ENCODE measurements at places on chromosomes 16 and 17.

DNA sequence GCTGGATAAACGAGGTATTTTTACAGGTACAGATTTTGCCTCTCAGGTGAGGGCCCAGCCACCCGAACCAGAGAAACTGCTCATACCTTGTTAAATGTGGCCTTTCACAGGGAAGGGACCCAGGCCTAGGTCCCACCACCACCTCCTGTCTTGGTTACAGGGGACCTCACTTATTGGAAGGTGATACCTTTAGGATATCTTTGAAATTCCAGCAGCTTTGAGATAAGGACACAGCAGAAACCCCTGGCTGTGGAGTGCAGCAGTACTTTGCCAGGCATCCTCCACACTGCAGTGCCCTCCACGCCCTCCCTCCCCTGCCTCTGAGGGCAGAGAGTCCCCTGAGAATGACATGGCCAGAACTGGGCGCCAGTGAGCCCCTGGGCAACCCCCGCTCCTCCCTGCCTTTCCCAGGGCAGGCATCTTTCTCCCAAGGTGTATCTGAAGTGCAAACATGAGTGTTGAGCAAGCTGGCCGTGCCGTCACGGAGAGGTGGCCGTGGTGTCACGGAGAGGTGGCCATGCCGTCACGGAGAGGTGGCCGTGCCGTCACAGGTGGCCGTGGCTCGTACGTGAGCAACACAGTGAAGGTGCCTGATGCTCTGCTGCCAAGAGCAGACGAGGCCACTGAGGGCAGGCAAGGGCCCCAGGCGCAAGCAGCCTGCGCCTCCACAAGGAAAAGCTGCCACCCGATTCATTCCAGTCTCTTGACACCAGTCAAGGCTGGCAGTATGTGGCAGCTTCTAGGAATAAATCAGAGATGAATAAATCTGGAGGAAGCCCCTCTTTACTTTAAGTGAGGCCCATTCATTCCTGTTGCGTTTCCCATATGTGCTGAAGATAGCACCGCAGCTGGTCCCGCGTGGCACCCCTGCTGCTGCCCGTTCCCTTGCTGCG, 134.5 kb upstream of the CHMP6 start:
- no peak for ATAC-seq

DNA sequence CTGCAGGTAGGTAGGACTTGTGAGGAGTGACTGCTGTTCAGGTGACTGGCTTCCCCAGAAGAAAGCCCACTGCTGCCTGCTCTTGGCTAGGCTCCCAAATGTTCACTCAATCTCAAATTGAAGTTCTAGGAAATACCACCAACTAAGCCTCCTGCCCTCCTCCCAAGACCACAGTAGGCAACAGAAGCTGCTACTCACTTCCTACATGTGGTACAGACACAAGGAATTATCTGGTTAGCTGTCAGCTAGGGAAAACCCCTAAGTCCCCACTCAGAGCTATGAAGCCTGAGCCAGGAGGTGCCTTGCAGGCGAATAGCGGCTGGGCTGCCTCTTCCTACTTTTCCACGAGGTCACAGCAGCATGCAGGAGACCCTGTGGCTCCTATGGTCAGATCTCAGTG, 4.9 kb downstream of the FBXO39 start:
- ATAC-seq, result no peak

DNA sequence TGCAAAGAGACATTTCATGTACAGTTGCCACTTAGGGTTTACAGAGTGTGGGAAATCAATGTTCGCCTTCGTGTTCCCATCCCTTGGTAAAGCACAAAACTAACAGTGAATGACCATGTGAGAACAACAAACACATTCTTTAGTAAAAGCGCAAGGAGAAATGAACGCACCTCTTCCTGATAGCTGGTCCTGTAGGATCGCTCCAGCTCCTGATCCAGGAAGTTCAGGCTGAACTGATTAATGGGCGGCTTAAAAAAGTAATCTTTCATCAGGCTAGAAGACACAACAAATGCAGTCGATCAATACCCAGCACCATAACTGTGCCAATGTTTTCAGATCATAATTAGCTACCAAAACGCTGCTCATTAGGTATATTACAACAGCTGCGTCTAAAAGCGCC, 108.3 kb upstream of the CREBBP start:
- ATAC-seq, result no peak

DNA sequence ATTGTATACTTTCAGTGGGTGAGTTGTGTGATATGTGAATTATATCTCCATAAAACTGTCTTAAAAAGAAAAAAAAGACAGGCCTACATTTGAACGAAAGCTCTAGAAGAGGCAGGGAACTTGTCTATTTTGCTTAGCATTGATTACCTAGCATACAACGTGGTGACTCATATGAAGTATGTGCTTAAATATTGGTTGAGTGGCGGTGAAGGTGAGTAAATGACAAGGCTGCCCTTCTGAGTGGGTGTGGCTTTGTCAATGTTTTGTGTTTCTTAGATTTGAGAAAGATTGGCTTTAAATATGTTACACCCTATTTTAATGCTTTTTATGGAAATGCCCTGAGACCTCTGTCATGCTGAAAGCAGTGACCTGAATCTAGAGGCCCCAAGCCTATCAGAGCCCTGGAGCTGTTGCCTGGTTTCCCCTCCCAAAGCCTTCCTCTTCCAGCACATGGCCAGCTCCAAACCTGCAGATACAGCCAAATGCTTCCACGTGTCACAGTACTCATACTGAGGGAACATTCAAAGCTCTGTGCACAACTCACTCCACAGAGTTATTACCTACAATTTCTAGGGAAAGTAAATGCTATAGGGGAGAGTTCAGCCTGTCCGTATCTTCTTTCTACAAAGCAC, 260.0 kb downstream of the PHKB start:
- ATAC-seq, result peak; percentile 69

GRCh38 chr16:10675216-10675615, 19.5 kb downstream of the TEKT5 start:
- ATAC-seq, result no peak

- ATAC-seq, result no peak
These were observed 20.8 kb downstream of the CIBAR2 start for GRCh38 chr16:85091522-85091910.

GRCh38 chr16:48999044-48999443, 282.6 kb downstream of the CBLN1 start:
- ATAC-seq, result no peak

DNA sequence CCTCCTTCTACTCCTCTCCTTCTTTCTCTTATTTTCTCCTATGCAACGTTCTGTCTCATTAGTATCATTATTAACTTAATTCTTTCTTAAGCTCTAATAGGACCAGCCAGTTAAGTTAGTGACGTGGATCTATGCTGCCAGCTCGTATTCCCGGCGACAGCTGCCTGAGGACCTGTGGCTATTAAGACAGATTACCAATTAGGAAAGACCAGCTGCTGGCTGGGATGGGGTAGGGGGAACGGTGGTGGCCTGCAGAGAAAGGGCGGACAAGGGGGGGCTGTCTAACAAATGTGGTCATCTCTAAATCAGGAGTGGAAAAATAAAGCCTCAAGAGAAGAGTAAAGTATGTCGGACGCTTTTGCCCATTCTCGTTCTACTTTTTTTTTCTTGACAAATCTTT, 770 bp upstream of the MYH3 start:
- no peak for ATAC-seq

DNA sequence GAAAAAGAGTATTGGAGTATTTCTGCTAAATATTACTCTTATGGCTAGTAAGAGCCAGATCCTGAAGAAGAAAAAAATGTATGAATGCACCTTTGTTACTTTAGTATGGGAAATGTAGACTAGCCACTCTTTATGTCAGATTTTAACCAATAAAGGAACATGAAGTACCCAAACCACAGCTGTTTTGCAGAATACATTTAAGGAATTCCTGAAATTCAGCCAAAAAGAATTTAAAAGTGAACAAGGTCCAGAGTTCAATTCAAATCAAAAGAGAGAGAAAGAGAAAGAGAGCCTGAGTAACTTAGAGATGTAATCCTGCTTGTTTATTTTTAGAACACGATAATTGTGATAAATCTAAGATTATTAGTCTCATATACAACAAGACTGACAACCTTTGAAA, 1.2 kb downstream of the KCNJ16 start:
- no peak for ATAC-seq

- ATAC-seq, result no peak
These were observed 121.9 kb downstream of the FOXL1 start for GRCh38 chr16:86700046-86700945.

- no peak for ATAC-seq
These were observed 109.4 kb upstream of the PLCG2 start for GRCh38 chr16:81669473-81670350.

- ATAC-seq, result no peak
These were observed 48.3 kb downstream of the C17orf67 start for GRCh38 chr17:56785405-56785804.

DNA sequence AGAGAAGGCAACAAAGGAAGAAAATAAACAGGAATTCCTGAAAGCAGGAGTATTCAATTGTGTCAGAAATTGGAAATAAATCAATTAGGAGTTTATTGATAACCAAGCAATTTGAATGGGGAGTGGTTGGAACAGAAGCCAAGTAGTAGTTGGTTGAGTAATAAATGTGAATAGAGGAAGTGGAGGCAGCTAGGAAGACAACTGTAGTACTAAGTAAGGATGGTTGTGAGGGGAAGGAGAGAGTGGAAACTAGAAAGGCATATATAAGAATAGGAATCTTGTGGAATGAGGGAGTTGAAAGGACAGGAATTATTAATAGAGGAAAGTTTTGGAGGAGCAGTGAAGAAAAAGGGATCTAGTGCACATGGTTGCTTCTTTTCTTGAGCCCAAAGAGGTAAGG, 34.4 kb downstream of the NFAT5 start:
- no peak for ATAC-seq

DNA sequence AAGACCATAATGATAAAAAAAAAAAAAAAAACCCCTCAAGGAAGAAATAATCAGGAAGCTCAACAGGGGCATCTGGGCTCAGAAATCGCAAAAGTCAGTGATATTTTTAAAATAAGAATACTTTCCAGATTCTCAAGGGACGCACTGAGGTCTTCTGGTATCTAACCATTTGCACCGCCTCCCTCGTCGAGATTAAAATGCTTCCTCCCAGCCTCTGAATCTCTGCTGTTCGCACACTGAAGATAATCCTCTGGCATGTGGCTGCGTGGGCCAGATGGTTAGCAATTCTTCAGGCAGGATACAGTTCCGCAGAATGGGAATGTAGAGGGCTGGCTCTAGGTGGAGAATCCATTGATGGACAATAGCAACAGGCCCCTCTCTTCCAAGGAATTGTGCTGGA, 211.7 kb upstream of the CDH5 start:
- peak; percentile 12 for ATAC-seq

GRCh38 chr16:52569701-52570100, 22.8 kb upstream of the TOX3 start:
- no peak for ATAC-seq

DNA sequence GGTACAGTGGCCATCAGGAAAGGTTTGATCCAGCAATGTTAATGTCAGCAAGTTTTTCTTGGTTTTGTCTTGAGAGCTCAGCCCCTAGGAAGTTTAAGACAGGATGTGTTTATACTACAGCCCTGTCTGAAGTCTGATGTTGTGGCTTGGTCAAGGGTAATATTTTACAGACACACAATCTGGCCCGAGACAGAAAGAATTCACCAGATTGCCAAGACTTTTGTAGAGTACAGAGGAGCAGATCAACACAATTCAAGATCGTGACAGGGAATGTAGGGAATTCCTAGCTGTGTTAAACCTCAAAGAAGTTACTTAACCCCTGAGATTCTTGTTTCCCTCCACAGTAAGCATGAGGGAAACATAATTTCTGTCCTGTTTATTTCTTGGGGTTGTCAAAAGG, 63.1 kb downstream of the SHISA9 start:
- no peak for ATAC-seq

- no peak for ATAC-seq
These were observed 33.6 kb downstream of the LGALS9 start for GRCh38 chr17:27664606-27664965.

GRCh38 chr17:61140081-61140786, 259.4 kb upstream of the TBX2 start:
- ATAC-seq, result no peak

DNA sequence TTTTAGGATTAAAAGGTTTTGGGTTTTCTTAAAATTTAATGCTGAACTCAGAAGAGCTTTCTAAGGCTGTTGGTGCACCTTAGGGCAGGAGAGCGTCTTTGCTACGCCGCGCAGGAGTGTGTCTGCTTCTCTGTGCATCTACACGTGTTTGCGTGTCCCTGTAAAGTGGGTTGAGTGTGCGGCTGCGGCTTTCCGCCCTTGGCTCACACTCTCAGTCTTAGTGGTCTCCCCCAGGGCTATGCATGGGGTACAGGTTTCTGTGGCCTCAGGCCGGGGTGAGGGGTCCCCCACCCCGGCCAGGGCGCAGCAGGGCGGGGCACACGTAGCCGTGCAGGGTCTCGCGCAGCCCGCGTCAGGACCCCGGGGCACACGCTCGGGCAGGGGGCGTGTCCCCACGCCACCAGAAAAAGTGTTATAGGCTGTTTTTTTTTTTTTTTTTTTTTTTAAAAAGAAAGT, 727 bp upstream of the TENT4B start:
- ATAC-seq, result peak; percentile 57

DNA sequence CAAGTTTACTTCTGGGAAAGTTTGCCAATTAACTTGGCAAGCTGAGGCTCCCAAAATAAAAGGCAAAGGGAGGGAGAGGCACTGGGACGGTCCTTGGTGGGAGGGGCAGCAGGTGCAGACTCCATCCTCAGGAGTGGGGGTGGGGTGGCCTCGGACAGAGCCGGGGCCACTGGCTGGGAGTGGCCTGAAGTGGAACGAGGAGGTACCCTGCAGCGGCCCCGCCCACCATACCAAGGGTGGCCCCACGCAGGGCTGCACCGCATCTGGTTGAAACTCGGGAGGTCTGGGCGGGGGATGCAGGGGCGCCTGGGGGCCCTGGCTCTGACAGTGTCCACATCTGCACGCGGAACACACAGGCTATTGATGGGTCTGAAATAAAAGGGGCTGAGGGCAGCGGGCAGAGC, 42.4 kb upstream of the SLC38A10 start:
- peak; percentile 28 for ATAC-seq

GRCh38 chr16:66660422-66661209, 35.9 kb downstream of the CMTM4 start:
- ATAC-seq, result peak; percentile 100

DNA sequence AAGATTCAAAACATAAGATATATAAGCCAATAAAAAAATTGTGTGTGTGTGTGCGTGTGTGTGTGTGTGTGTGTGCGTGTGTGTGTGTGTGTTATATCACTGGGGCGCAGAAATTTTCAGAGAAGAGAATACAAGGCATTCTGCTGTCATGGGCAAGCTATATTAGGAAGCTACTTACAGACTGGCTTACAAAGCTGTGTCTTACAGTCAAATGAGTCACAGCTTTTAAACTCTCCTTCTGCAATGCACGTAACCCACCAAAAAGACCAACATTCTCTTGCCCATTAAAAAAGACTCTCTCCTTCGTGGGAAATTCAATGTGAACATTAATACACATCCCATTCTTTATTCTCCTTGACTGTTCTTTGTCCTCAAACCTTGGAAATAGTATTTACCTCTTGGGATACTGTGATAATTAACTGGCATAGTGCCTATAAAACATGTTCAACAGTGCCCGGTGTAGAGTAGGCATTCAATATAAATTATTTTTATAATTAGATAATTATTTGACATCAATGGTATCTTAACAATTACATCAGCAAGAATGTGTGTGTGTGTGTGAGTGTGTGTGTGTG, 860.4 kb upstream of the SOX9 start:
- no peak for ATAC-seq

GRCh38 chr17:40903129-40903847, 18.2 kb upstream of the KRT20 start:
- ATAC-seq, result no peak

GRCh38 chr16:56825826-56826225, 39.2 kb upstream of the SLC12A3 start:
- no peak for ATAC-seq

- ATAC-seq, result no peak
These were observed 157.5 kb downstream of the ZNF423 start for GRCh38 chr16:49698453-49698815.

GRCh38 chr17:28983286-28984230, 22.3 kb downstream of the SEZ6 start:
- no peak for ATAC-seq
